ENCODE measurements at places on chromosomes 4 and X.

DNA sequence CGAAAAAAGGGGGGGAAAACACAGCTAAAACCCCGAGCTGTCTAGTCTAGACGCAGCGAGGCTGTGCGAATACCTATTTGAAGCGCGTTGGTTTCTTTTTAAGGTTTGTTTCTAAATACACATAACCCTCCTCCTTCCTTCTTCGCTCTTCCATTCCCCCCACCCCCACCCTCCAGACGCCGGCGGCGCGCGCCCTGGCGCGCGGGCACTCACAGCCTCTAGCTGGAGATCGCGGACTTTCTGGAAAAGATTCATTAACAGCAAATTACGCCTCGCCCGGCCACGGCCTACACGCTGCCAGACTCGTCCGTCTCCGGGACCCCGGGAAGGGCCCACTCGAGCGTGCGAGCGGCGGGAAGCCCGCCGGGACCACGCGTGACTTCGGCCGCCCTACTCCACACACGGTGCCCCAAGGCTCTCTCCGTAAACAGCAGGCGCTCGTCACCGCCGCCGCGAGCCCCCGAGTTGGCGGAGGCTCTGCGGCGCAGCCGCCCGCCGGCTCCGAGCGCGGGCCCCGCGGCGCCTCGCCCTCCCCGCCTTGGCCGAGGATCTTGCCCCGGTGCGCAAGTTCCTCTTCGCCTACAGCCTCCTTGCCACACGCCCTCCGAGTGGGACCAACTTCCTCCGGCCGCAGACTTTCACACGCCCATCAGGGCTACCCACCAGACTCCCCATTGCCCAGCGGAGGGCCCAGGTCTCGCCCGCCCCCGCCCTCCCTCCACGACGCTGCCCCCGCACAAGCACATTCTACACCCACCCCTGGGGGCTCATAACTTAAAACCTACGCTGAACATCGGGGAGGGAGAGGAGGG, 2.0 kb downstream of the BCOR start:
- no peak for DNase-seq

DNA sequence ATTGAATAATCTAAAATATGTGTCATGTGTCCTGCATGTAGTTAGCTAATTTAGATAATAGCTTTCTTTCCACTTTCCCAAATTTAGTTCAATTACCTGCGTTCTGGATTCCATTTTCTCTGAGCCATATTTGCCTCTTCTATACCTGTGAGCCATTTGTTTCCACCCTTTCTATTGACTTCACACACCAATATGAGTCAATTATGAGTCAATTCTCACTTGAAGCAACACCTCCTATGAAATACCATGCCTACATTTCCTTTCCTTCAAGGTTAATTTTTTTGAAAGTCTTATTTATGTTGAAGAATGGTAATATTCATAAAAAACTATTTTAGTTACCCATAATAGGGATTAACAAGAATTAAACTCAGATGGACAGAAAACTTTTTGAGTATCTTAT, 25.8 kb downstream of the NPY2R start:
- DNase-seq, result no peak

- DNase-seq, result no peak
These were observed 14.4 kb downstream of the PPEF1 start for GRCh38 chrX:18721683-18722499.

DNA sequence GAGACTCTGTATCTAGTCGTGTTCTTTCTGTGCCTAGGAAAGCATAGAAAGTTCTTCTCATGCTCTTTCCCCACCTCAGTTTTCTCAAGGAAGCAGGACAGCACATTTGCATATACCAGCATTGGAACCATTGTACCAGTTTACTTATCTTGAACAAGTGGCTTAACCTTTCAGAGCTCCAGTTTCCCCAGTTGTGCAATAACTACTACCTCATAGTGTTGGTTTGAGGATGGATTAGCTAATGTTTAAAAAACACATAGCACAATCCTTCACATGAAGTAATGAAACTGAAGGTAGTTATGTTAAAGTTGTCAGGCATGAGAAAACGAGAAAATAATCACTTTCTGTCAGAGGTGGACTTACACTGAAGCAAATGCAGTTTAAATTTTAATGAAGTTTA, 92.2 kb upstream of the H2AZ1 start:
- no peak for DNase-seq

GRCh38 chr4:153063490-153063889, 127.4 kb downstream of the FHDC1 start:
- DNase-seq, result no peak

DNA sequence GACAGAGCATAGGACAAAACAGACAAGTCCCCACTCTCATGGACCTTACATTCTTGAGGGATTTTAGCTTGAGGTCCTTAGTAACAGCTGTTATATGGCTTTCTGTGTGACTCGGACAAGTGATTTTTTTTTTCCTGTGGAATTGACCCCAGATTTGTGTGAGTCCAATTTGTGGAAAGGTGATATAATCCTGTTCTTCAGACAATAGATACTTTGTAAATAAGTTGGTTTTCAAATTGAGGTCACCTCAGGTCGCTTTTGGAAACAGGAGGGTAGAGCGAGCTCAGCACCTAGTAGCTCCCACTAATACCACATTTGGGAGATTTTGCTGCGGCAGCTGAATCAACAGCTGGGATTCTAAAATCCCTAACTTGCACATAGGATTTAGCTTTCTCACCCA, 1008.8 kb downstream of the ADGRL3 start:
- DNase-seq, result no peak

- no peak for DNase-seq
These were observed 80.5 kb upstream of the TMEM150C start for GRCh38 chr4:82642331-82642730.

DNA sequence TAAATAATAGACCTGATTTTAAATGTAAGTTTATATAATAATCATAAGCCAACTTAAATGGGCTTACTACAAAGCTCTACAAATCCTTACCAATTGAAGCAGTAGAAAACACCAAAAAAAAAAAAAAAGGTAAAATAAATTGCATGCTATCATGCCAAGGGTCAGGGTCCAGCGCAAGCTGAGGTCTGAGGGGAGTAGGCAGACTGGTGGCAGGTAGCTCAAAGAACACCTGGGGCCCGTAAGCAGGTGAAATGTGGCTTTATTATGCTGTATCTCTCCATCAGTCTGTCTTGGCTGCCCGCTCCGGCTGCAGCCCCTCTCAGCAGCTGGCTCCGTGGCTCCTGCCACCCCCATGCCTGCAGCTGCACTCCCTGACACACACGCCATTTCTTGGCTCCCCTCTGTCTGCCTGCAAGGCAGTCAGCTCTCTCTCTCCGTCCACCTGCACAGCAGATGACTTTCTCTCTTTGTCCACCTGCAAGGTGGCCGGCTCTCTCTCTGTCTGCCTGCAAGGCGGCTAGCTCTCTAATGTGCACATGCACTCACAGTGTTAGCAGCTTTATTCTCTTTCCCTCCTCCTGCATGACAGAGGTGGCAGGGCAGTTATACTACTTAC, 209.4 kb upstream of the UGT8 start:
- DNase-seq, result no peak

DNA sequence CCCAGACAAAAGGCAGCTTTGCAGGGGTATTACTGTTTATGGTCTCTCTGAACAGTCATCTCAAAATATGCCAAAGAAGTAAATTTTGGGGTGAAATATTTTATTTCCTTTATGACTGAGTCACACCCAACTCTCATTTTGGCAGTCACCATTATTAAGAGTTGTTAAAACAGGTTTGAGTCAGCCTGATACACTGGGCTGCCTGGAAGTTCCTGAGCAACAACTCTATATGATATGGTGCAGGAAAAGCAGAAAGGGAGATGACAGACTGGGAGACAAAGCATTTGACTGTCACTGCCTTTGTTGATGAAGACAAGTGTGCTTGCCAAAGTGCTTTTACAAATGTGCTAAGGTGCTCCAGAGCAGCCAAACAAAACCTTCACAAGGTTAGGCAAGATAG, 1263.5 kb downstream of the PCDH7 start:
- no peak for DNase-seq

DNA sequence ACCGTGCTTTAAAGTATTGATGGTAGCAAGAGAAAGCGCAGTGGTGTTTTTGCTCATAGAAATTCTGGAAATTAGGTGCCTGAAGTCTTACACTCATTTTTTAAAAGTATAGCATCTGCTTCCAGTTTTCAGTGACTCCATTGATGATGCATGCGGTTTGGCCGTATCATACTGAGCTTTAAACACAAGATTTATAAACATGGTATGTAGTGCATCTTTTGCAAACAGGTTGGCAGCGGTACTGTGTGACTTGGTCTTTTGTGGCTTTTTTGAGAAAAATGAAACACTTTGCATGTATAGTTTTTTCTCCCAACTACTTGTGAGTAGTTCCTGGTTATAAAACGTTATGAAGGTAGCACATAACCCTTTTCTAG, 2.0 kb downstream of the DDX3X start:
- DNase-seq, result no peak

GRCh38 chr4:176780995-176781738, 11.6 kb downstream of the VEGFC start:
- no peak for DNase-seq

GRCh38 chr4:150457802-150458201, 124.1 kb upstream of the MAB21L2 start:
- no peak for DNase-seq

GRCh38 chr4:177194906-177195305, 114.8 kb upstream of the NEIL3 start:
- no peak for DNase-seq

DNA sequence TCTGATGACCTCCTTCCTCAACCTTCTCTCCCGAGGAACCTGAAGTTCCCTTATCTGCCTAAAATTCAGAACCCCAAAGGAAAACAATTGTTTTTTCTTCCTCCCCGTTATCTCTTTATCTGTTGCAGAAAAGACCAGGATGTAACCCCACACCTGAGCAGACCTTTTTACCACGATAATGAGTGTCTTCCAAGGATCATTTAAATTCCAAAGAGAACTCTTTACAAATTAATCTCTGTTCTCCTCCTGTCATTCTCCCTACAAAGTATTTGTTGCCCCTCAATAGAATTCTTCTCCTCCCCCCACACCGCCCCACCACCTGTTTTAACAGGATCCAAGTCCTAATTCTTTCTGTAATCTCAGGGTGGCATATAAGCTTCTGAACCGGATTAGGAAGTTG, 78.5 kb upstream of the NLGN4X start:
- no peak for DNase-seq

DNA sequence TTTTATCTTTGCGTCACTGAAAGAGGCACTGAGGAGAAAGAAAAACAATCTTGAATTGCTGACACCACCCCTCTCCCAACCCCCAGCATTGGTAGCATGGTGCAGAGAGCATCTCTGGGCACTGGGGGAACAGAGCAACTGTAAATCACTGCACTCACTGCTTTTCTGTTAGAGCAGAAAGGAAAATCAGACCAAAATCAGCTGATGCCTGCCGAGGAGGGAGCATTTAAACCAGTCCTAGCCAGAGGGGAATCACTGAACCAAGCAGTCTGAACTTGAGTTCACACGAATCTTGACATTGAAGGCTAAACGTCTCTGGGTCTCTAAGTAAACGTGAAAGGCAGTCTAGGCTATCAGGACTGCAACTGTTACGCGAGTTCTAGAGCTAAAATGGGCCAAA, 205.8 kb downstream of the SPANXN4 start:
- DNase-seq, result no peak

- no peak for DNase-seq
These were observed 979.4 kb upstream of the PCDH10 start for GRCh38 chr4:132169660-132170059.

DNA sequence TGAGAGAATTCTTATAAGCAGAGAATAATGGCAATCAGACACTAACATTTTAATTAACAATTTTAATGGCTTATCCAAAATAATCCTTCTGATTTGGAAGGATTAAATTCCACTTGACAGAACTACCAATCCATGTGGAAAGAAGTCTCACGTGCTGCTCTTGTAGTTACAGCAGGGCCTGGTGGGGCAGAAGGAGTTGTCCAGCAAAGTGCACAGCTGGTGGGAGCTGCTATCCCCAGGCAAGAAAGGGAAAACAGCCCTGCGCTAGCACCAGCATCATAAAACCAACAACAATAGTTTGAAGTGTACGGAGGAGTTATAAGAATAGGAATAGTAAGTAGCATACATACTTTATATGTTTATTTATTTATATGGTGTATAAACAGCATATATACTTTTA, 127.4 kb upstream of the TRIM2 start:
- DNase-seq, result no peak

DNA sequence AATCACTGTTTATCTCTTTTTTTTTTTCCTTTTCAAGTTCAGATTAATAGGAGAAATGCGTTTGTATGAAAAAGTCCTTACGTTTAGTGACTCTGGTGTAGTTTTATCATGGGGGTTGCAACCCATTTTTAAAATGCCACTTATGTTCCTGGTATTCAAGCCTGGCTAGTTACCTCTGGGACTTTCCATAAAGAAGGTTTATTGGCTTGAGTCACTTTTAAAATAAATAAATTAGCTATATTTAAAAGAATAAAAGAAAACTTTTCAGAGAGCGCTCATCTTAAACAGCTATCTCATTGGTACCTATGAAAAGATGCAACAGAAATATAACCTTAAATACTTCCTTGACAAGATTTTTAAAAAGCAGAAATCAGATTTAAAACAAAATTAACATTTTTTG, 275.0 kb upstream of the IL1RAPL1 start:
- no peak for DNase-seq

GRCh38 chr4:81454948-81455347, 16.8 kb downstream of the RASGEF1B start:
- DNase-seq, result no peak

- no peak for DNase-seq
These were observed 11.7 kb downstream of the SMARCAD1 start for GRCh38 chr4:94219402-94219801.

- DNase-seq, result no peak
These were observed 15.2 kb downstream of the HSD17B11 start for GRCh38 chr4:87375719-87376291.

DNA sequence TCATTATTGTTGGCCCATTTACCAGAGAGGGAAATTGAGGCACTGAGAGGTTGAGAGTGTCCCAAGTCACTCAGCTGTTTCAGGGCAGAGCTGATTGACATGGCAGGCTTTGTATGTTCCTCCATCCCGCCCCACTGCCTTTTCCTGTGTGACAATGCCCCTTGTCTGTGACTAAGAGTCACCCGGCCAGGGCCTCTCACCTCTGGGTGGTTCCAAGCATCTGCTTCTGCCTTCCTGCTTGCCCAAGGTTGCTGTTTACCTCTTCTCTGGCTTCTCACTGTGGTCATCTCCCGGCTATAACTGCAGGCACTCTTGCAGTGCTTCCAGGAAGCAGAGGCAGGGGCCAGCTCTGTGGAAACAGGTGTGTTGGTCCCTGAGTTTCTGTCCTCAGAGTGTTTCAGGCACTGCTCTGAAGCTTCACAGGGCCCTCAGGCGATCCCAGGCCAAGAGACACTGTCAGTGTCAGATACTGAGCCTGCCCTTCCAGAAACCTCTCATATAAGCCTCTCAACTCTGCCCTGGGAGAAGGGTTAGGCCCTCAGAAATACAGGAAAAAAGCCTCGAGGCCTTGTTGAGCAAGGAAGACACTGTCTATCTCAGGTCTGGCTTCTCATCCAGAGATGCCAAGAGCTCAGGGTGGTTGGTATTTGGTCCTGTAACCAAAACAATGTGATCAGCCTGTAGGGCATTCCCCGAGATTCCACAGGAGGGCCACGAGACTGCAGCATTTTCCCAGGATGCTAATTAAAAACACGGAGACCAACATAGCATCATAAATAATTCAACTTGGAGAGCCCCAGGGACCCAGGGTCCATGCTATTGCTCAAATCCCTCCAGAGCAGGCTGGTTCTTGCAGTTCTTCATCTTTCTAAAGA, 42.0 kb upstream of the PROM1 start:
- no peak for DNase-seq

Measured in NCI-H2081 (cell line).